ENCODE measurements at places on chromosomes 16 and 17. TPM values are rescaled to one million over a fixed set of nuclear protein-coding genes. Genes with fewer than 3 reads are reported as not detected.

The NHERF1 gene
- total RNA-seq = 465 TPM

The TMC6 gene
- total RNA-seq = 107 TPM

The SMG1 gene
- 143 TPM for total RNA-seq

The RPRML gene
- not detected for total RNA-seq

The CCL3 gene
- total RNA-seq = not detected

The BCAR1 gene
- total RNA-seq = 185 TPM

The KIF19 gene
- total RNA-seq = 8.1 TPM

The DPEP2 gene
- 10.0 TPM for total RNA-seq

The HS3ST3A1 gene
- not detected for total RNA-seq
